NCI-H1417 treated with DMSO at 0.1 percent for 48 hours (cell line): ENCODE measurements at places on chromosomes 1 and 21.

DNA sequence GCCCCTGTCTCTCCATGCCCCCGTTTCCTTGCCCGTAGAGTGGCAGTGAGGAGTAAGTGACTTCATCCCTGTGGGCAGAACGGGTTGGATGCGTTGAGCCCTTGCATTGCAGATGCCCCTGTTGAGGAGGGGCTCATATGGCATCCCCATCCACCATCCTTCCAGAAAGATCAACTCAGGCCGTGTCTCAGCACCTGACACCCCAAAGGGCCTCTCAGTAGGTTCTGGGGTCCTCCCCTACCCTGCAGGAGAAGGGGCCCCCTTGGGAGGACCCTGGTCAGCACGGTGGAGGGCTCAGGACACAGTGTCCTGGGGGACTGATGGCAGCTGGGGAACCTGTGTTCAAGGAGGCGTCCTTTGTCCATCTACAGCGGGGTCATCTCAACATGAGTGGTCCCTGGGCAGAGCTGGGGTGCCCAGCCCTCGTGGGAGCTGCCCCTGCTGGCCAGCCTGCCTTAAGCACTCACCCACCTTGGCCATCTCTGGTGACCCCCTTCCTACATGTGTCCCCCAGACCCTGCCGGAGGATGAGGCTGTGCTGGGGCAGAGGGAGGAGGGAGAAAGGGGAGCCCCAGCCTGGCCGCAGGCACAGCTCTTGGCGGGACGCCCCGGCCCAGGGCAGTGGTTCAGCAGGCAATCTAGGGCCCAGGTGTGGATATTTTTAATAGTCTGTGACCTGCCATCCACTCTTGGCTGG, 48.2 kb upstream of the ACTRT2 start:
- no peak for DNase-seq

DNA sequence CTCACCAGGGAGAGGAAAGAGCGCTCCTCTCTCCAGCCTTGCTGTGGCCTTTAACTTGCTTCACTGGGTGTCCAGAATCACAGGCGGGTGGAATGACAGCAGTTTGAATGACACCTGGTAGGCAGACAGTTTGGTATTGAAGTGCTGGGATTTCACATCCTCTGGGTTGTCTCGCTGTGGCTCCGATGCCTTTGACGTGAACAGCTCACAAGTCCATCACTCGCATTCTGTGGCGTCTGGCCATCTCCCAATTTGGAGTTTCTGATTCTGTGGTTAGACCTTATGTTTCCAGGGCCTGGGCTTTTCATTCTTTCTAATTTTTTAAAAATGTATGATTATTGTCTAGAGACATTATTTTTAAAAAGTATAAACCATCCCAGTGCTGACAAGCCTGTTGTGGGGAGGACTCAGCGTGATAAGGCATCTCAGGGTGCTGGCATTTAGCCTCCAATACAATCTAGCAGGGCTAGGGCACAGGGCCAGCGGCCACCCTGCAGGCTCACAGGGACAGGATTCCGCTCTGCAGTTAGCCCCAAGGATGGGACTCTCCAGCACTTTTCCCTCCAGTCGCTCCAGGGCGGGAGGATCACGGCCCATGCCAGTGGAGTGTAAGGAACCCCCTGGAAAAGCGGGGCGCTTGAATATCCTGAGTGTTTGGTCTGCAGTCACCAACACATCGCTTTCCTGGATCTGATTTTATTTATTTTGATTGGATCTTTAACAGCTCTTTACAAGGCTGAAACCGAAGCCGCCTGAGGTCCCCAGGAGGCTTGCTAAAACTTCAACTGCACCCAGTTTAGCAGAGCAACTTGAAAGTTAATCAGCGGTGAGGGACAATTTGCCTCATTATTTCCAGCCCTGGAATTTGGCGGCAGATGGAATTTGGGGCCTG, 178.3 kb downstream of the TRABD2B start:
- DNase-seq: no peak

GRCh38 chr1:109251277-109252166, 2.2 kb downstream of the CELSR2 start:
- no peak for DNase-seq

GRCh38 chr21:45912611-45913417, 68.8 kb upstream of the COL6A1 start:
- DNase-seq: no peak

- no peak for DNase-seq
Measured at GRCh38 chr1:157154940-157155514, 16.8 kb upstream of the ETV3 start.
